Right renal cortex interstitium (tissue), 3 donors: ENCODE measurements at places on chromosomes 2 and 18.

DNA sequence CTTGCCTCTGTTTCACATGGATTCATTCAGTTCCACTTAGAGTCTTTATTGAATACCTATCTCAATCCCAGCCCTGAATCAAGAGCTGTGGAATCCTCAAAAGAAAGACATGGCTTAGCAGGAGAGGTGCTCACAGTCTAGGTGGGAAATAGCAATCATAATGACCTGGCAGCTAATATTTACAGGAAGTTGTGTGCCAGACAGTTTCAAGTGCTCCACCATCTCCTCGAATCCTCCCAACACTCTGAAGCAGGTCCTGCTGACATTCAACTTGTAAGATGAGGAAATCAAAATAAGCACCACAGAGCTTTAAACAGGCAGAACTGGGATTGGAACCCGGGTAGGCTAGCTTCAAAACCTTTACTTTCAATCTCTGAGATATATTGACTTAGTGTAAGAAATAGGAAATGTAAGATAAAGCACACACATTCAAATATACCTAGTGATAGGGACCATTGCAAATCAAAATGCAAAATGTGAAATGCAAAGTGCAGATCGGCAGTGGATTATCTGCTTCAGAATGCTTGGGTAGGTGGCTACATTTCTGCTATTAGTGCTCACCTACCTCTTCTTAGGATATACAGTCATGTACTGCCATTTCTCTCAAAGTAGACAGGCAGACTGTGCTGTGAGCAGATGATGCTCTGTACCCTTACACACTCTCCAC, 182.0 kb downstream of the PRKCE start:
- no peak for DNase-seq

DNA sequence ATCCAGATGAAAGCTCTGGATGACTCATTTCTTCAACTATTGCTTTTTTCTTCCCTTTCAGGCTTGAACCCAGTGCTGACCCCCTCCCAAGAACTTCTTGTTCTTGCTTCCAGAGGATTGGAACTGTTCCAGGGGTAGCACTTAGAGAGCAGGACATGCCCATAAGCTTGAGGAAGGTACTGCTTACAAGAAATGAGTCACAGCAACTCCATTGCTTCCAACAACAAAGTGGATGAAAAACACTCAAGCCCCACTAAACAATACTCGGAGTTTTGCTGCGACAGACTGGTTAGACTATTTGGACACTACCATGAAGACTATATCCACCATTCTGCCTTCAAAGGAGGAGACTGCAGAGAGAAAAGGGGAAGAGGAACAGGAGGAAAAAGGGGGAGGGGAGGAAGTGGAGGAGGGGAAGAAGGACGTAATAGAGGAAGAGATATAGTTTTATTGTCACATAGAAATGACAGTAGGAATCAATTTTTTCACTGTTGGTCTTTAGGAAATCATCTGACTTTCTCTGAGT, 1.6 kb upstream of the EPC2 start:
- DNase-seq = no peak

GRCh38 chr2:210268281-210268680, 43.0 kb upstream of the ACADL start:
- DNase-seq = no peak

DNA sequence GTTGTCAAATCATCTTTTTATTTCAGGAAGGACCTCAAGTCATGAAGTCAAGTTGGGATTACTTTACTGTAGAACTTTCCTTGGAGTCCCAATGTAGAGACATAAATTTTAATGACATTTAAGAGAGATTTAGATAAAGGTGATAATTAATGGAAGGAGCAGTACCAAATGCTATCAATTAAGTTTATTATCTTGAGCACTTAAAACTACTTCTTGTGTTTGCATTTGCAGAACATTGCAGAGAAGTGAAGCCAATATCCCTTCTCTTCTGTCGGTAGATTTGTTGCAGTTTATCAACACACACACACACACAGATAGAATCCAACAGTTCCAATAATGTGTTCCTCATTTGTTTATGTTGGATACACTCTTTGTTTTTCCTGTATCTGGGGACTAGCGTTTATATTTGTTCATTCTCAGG, 570.7 kb downstream of the EPHA4 start:
- peak; percentile 54 for DNase-seq

DNA sequence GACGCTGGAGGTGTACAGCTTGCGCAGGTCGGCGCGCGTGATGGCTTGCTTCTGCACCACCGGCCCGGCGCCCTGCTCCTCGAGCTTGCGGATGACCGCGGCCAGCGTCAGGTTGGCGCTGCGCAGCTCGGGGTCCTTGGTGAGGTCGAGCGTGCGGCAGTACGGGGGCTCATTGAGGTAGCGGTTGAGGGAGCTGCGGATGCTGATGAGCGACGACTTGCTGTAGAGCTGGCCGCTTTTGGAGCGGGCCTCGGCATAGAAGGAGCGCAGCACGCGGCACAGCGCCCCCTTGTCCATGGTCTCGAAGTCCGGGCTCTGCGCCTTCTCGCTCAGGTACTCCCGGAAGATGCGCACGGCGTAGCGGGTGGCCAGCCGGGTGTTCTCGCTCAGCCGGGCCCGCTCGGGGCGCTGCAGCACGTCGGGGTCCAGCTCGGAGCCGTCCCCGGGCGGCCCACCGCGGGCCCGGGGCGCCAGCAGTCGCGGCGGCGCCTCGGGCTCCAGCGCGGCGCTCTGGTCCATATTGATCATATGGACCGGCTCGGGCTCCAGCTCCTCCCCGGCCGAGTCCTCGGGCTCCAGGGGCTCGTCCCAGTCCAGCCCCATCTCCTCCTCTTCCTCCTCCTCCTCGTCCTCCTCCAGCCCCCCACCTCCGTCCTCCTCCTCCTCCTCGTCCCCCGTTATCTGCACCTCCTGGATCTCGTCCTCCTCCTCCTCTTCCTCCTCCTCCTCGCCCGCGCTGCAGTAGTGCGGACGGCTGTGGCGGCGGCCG, 523 bp downstream of the KCTD1 start:
- peak; percentile 71 for DNase-seq

DNA sequence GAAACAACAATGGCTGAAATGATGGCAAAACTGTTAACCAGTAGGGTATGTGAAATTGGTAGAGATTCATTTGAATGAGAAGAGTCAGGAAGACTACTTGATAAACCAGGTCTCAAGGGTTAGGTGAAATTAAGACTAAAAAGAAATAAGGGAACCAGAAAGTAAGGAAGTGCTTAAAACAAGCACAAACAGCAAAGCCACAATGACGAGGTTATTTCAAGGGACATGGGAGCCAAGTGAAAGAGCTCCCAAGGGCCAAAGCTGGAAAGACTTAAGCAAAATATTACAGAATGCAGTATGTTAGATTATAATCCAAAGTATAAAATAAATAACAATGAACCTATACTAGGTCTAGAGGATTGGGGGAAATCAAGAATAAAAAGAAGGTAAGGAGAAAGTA, 19.3 kb upstream of the CD302 start:
- DNase-seq = no peak

DNA sequence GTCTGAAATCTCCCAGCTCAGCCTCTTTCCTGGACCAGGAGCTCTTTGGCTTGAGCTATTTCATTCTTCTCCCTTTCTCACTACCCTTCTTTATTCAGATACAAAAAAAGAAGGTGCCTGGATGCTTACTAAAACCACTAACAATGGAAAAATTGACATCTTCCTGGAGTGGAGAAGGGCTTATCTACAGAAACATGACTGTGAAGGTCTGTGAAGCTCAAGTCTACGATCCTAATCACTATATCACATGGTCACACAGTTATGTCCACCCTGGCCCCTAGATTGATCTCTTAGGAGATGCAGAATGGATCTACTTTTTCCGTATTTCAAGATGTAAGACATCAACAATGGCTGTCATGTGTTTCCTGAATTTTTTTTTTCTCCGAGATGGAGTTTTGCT, 5.7 kb upstream of the KRCC1 start:
- no peak for DNase-seq

DNA sequence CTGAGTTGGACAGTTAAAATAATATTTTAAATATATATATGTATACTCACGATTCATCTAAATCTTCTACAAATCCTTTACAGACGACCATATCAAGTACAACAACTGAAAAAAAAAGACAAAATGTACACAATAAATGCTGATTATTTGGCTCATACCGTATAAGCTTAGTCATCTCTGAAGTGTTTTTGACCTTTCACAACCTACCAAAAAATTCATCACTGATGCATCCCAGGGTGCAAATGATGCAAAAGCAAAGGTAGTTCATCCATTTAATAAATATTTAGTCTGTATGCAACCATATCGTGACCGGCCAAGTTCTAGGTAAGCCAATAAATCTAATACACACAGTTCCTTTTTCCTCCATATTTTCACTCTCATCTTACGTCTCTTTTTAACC, 1.1 kb downstream of the TMX3 start:
- no peak for DNase-seq

GRCh38 chr2:72341639-72342038, 194.0 kb upstream of the CYP26B1 start:
- no peak for DNase-seq

GRCh38 chr2:28449126-28449487, 46.8 kb upstream of the PLB1 start:
- no peak for DNase-seq

- no peak for DNase-seq
Observed at GRCh38 chr2:28055325-28055970, 164.9 kb downstream of the BABAM2 start.

- DNase-seq = no peak
Observed at GRCh38 chr2:15889442-15890123, 50.8 kb upstream of the MYCN start.

- DNase-seq = no peak
Observed at GRCh38 chr2:68727683-68728375, 6.8 kb upstream of the ARHGAP25 start.

- DNase-seq = no peak
Observed at GRCh38 chr2:138649571-138649970, 130.6 kb downstream of the NXPH2 start.

- no peak for DNase-seq
Observed at GRCh38 chr18:62109676-62110075, 77.2 kb downstream of the PIGN start.

DNA sequence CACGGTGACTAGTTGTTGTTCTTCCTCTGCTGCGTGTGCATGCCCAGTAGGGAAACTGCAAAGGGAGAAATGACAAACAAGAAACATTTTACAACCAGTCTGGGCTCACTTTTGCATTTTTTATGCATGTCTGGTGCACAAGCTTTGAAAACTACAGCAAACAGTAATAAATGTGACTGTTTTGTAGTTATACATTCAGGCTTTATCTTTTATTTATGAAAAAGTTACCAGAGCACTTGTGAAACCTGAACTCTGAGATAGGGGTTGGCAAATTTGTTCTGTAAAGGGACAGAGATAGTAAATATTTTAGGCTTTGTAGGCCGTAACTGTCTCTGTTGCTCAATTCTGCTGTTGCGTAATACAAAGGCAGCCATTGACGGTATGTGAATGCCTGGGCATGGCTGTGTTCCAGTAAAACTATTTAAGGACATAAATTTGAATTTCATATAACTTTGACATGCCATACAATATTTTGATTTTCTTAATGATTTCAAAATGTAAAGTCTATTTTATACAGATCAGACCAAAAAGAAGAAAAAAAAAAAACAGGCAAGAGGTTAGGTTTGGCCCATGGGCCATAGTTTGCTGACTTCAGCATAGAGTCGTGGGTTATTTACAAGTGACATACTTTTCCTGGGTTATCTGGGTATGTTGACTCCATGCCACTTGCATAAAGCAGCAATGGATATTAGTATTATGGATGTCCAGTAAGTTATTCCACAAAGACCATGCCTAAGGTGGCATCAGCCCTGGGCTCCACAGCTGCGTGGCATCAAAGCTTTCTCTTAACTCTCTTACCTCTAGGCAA, 53.6 kb upstream of the EML6 start:
- no peak for DNase-seq

DNA sequence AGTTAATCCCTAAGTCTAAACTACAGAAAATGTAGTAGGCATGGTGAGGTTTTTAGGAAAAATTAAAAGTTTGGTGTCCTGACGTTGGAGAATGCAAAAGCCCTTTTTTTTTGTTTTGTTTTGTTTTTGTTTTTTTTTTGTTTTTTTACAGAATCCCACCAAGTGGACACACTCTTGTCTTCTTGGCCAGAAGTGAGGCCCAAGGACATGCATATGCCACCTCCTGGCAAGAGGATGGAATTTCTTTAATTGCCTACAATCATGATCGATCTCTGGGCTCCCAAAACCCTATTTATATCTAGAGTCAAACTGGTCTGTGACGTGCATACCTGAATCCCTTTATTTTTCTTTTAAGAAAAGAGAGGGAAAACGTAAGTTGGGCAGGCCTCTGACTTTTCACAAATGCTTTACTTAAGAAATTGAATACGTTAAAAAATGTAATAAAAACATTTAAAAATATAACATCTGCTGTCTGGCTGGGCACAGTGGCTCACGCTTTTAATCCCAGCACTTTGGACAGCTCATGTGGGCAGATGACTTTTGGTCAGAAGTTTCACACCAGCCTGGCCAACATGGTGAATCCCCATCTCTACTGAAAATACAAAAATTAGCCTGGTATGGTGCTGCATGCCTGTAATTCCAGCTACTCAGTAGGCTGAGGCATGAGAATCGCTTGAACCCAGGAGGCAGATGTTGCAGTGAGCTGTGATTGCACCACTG, 502.7 kb downstream of the CBLN2 start:
- no peak for DNase-seq

DNA sequence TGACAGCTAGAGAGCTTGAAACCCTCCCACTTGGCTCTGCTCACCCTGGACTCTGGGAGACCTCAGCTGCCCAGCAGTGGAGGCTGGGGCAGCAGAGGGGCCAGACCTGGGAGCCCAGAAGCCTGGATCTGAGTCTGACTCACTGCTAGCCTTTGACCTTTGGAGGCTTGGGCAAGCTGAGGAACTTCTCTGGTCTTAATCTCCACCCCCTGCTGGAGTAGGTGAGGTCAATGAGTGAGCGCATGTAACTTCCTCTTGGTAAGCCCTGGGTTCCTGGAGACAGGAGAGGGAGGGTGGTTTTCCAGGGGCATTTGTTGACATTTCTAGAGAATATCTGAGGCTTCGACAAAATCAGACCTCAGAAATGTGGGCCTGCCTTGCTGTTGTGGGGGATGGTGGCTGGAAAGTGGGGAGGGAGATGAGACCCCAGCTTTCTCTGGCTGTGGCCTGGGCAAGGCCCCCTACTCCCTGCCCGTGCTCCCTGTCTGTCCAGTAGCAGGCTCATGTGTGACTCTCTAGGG, 73.0 kb upstream of the YWHAQ start:
- DNase-seq = no peak

DNA sequence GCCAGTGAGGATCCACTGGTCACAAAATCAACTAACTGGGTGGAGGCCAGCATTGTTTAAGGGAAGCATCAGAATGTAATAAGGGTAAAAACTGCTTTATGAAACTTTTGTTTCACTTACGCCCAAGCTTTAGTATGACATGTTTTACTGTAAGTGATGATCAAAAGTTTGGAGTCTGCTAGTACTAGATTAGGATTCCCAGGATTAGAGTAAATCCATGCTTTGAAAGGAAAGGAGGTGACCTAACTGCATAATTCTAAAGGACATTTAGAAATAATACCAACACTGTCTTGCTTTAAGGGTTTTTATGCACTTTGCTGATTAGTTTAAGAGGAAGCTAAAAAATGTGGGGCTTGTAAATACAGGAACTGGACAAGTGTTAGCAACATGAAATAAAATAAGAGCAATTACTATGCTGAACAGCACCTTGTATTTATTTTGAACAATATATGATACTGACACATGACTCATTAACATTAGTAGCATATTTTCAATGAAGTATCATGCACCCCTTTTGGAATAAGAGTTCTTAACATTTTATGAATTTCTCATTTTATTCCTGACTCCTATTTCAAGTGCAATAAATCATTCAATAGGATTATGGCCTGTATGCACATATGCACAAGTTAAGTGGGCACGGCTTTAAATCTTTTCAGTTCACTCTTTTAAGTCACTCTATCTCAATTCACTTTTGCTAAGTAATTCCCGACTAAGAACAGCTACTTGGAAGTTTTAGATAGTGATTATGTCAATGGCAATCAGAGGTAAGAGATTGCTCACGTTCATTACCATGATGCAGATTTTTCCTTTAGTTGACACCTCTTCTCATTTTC, 62.5 kb downstream of the STK39 start:
- no peak for DNase-seq
